Effector memory CD8-positive, alpha-beta T cell (primary cell): ENCODE measurements at places on chromosomes 11 and 22.

DNA sequence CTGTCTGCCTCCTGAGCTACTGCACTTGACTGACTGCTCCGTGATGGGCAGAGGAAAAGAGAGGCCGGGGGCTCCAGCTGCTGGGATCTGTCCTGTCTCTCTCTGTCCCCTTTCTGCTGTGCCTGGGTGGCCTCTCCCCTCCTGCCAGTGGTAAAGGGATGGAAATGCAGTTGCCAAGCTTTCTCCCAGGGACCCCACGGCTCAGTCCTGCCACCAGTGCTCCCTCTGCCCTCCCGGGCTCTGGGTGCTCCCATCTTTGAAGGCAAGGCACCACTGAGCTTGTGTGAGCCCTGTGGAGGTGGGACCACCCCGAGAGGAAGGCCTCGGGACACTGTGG, 32.0 kb downstream of the NADSYN1 start:
- DNase-seq: no peak

DNA sequence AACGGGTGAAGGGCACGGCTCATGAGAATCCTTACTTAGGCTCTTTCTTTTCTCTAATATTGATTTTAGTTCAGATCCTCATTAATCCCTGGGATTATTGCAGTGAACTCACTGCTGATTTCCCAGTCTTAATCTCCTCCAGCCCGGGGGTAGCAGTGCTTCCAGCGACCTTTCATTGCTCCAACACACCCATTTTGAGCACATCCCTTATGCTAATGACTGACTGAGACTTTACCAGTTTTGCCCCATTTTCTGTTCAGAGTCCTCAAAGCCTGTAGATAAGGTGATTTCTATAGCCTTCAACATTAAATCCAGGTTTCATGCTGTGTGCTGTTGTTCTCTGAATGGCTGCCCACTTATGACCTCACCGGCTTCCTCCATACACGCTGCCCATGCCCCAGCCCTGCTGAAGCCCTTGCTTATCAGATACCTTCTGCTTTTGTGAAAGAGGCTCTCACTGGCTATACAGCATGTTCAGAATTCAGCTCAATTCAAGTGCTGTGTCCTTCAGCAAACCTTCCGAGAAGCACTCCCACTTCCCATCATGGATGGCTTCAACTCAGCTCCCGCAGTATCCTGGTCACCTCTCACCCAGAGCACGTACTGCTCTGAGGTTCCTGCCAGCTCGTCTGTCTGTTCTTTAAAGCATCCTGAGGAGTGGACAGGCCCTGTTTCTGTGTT, 49.0 kb downstream of the PPFIA1 start:
- DNase-seq: no peak

DNA sequence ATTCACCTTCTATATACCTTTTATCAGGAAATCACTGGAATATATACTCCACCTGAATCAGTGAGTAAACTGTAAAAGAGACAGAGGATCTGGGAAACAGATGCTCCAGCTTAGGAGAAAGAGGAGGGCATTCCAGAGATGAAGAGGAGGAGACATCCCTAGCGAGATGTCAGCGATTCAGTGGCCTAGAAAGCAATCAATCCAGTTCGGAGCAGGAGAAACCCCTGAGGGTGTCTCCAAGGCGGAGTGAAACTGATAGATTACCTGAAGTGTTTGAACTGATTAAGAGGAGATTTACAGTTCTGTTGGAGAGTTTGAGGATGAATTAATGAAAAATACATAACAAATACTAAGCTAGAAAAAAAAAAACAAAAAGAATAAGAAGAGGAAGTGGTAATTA, 24.5 kb upstream of the TNRC6B start:
- DNase-seq: no peak

GRCh38 chr11:12831471-12832202, 157.4 kb downstream of the TEAD1 start:
- no peak for DNase-seq

DNA sequence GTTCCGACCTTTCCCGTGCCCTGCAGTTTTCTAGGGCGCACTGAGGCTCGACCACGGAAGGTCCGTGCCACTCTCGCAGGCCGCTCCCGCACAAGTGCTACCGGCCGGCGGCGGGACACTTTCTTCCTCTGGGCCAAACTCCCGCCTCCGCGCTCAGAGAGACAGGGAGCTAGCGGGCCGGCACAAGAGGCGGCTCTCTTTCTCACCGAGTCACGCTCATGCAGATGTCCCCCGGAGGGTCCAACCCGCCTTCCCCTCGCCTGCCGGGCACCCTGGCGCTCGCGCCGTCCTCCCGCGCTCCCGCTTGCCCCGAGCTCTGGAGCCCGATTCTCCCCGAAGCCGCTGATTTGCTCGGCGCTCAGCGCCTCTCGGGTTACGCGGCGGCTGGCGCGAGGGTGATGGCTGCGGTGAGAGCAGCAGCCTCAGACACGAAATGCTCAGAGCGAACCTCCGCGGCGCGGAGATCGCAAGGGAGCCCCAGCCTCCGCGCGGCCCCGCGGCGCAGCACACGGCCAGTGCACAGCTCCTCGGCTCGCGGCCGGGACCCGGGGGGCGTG, 1.0 kb downstream of the LMO1 start:
- no peak for DNase-seq

DNA sequence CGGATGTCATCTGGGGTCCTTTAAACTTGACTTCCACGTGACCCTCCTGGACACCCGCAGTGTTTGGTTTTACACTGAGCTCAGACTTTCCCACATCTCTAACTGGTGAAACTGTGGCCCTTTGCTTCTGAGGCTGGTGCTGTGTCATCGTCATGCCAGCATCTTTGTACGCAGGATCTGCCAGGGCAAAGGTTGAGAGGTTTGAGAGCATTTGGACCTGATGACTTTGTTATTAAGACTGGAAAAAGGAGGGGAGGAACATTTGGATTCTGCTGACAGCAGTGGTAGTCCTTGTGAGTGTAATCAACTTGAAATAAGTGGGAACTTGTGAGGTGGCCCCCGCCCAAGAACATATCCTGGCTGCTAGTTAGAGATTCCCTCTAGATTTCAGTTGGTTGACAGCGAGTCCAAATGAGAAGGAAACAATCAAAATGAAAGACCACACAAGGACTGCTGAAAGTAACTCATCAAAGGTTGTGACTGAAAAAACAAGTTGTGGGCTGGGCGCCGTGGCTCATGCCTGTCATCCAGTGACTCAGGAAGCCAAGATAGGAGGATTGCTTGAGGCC, 102.5 kb downstream of the KIAA1671 start:
- DNase-seq: peak; percentile 63

DNA sequence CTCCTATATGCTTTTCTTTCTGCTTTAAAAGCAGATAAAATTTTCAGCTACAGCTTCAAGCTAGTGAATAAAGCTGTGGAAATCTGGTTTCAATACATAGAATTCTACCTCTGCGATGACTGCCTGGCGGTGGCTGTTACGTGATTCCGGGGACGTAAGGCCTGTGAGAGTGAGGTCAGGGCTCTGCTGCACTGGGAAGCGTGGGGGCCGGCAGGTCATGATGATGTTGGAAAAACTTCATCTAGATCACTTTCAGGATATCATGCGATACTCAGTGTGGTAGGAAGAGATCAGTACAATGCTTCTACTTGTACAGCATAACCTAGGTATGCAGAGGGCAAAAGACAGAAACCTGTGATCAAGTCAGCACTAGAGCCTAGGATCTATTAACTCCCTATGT, 546.8 kb upstream of the B3GAT1 start:
- DNase-seq: no peak

GRCh38 chr11:83881428-83881827, 595.3 kb upstream of the CCDC90B start:
- DNase-seq: no peak

DNA sequence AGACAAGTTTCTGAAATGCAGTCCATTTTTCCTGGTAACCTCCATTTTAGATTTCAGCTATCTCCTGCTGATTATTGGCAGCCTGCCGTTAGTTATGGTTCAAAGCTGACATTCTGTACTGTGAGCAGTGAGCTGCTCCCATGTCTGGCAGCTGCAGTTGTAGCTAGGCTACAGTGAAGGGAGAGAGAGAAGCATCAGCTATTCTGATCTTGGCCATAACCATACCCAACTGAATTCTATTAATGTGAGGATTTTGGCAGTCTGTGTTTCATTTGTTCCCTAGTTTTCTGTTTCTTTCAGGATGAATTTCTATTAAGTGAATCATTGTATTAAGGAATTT, 33.4 kb downstream of the SIK2 start:
- no peak for DNase-seq

- DNase-seq: no peak
Measured at GRCh38 chr11:41943656-41944055, 484.2 kb upstream of the LRRC4C start.

GRCh38 chr11:74816664-74817063, 68.0 kb downstream of the RNF169 start:
- DNase-seq: no peak

DNA sequence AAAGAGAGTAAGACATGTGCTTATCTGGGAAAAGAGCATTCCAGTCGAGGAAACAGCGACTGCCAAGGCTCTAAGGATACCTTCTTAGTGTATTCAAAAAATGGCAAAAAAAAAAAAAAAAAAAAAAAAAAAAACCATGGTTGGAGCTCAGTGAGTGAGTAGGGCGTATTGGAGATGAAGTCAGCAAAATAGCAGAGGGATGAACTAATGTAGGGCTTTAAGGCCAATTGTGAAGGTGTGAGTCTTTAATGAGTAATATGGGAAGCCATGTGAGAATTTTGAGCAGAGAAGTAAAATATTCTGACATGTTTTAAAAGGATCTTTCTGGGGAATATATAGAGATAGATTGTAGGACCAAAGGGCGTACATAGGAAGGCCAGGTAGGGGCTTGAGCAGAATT, 498.6 kb upstream of the ISX start:
- no peak for DNase-seq

- DNase-seq: no peak
Measured at GRCh38 chr11:120342226-120342625, 6.0 kb downstream of the ARHGEF12 start.

DNA sequence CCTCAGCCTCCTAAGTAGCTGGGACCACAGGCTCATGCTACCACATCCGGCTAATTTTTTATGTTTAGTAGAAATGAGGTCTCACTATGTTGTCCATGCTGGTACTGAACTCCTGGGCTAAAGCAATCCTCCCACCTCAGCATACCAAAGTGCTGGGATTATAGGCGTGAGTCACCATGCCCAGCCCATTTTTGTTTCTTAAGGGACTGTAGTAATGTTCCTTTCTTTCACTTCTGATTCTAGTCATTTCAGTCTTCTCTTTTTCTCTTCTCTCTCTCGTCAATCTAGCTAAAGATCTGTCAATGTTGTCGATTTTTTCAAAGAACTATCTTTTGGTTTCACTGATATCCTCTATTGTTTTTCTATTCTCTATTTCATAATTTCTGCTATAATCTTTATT, 111.0 kb upstream of the APOA1 start:
- DNase-seq: no peak

- DNase-seq: peak; percentile 5
Measured at GRCh38 chr22:40818192-40818746, 877 bp downstream of the SLC25A17 start.

DNA sequence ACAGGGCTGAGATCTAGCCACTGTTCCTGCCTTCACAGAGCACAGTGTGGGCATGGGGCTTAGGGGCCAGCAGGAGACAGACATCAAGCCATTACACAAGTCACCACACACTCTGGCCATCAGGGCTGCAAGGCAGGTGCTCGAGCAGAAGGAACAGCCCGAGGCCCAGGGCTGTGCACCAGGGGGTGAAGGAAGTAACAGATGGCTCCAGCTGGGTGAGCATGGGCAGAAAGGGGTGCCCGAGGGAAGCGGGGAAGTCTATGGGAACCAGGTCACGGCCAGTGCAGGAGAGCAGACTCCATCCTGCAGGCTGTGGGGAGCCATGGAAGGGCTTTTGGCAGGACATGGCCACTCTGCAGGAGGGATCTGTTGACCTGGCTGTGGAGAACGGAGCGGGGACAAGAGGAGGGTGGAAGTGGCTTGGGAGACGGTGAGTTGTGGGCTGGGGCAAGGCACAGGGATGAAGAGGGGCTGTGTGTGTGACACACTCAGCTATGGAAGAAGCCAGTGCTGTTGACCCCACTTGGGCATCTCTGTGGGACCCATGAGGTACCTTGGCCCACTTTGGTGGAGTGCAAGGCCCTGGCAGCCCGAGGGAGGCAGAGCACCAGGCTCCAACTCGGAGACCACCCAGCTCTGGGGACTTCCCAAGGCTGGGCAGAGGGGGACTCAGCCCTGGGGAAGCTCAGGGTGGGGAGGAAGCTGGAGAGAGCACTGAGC, 3.6 kb downstream of the C11orf68 start:
- DNase-seq: no peak

- DNase-seq: no peak
Measured at GRCh38 chr11:122229481-122230384, 113.7 kb upstream of the BLID start.

- DNase-seq: no peak
Measured at GRCh38 chr22:37165940-37166674, 16.4 kb upstream of the IL2RB start.

DNA sequence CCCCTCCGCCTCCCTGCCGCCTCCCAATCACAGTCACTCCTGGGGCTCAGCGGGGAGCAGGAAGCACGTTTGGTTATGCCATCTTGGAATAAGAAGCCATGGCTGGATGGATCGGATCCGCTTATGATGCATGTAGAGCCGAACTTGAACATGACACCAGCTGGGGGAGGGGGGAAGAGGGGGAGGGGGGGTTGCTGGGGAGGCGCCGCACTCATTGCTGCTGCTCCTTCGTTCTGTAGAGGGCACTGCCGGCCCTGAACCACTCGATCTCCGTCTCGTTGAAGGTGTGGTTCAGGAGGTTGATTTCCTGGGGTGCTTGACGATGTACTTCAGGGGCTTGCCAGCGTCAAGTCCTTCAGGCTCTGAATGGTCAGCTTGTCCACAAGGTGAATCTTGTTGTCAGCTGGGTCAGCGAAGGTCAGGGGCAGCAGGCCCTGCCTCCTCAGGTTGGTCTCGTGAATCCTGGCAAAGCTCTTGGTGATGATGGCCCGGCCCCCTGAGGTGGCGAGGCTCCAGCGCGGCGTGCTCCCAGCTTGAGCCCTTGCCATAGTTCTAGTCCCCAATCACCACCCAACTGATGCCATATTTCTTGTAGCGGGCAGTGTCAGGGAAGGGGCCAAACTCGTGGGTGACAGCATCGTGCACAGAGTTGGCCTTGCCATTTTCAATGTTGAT, 476.9 kb upstream of the ISX start:
- DNase-seq: no peak

DNA sequence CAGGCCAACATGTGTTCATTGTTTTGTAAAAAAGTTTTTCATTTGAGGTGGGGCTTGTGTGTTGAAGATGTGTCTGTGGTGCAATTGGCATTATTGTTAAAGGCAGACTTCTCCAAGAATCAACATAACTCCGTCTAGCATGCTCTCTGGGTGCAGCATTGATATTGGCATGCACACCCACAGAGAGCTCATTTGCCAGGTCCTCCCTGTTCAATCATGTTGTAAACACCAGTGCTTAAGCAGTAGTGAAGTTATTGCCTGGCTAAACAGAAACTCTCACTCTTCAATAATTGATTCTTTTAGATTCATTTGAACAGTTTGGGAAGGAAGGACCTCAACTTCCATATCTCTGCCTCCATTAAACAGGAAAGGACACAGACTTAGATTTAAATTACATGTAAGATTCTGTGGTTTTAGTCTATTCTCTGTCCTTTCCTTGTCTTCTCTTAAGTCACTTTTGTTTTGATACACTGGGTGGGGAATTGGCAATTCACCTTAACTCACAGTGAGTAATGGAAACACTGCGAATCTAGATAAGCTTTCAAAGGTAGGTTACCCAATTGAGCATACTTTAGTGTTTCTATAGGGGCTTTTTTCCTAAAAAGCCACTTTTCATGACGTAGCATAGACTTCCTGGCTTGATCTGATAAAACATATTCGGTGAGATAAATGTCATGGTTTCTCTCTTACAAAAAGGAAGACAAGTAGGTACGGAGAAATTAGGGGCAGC, 30.8 kb upstream of the EXPH5 start:
- no peak for DNase-seq

- no peak for DNase-seq
Measured at GRCh38 chr22:44930711-44931035, 79.1 kb downstream of the PHF21B start.
